ENCODE measurements at places on chromosomes 1 and 21.

GRCh38 chr1:6145864-6146410 lies 34.2 kb downstream of the CHD5 start:
- no peak for DNase-seq

GRCh38 chr21:38314558-38314957 lies 57.8 kb downstream of the KCNJ15 start:
- no peak for DNase-seq

GRCh38 chr1:19405761-19406487 lies 79.4 kb downstream of the CAPZB start:
- DNase-seq: no peak

DNA sequence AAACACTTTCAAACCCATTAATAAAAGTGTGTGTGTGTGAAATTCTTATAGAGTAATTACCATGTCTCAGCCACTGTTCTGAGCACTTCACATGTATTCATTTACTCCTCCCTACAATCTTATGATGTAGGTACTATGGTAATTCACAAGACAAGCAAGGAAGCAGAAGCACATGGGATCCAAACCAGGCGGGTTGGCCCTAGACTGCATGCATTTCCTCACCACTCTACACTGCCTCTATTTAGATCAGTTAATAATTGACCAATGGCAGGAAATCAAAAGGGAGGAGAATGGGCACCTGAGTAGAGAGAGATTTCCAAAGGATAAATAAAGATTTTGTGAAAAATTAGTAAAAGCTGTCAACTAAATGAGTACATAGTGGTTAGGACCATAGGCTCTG lies 15.7 kb downstream of the MAP3K21 start:
- no peak for DNase-seq

- DNase-seq: no peak
Measured at GRCh38 chr1:67948151-67949080, 102.0 kb downstream of the DIRAS3 start.

DNA sequence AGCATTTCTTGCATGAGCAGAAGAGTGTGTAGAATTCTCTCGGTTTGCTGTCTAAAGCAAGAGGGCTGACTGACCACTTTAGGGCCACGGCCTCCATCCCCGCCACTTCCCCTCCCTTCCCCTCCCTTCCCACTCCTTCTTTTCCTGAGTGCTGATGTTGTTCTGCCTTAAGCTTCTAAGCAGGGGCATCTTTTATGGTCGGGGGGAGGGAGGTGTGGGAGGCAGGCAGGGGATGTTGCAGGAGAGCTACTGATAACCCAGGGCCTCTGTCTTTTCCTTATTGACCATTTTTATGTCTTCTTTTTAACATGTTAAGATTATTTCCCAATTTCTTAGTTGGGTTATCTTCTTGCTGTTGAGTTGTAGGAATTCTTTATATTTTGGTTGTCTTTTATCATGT lies 15.1 kb downstream of the USP25 start:
- DNase-seq: no peak

- DNase-seq: no peak
Measured at GRCh38 chr1:111695801-111696200, 43.4 kb downstream of the INKA2 start.

- DNase-seq: no peak
Measured at GRCh38 chr21:42732033-42732410, 78.6 kb downstream of the PDE9A start.
